ENCODE measurements at places on chromosomes 2 and 18. TPM values are rescaled to one million over a fixed set of nuclear protein-coding genes. Genes with fewer than 3 reads are reported as not detected.

CHRNG gene
- total RNA-seq = not detected

CEBPZOS gene
- total RNA-seq = 56.9 TPM

- peak; percentile 92 for DNase-seq
Measured at GRCh38 chr18:70705831-70706416, 417.1 kb downstream of the SOCS6 start.

- DNase-seq = peak; percentile 7
Measured at GRCh38 chr18:27005589-27005988, 140.1 kb upstream of the AQP4 start.
